CD4-positive, alpha-beta T cell treated with Interleukin-17A for 1 hour (primary cell): ENCODE measurements at places on chromosomes 3 and 15.

GRCh38 chr15:75164625-75165350 lies 36.9 kb upstream of the C15orf39 start:
- no peak for DNase-seq

DNA sequence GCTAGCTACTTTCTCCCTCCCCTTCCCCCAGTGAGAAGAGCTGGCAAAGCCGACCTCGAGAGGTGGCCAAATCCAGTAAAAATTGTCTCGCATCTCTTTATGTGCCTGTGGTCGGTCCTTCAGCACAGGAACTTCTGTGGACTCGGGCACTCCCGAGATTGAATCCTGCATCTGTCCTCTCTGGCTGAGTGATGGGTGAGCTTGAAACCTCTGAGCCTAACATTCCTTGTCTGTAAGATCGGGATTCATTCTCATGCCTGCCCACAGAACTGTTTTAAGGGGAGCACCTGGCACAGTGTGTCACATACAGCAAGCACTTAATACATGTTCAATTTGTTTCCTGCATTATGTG lies 11.3 kb downstream of the CX3CR1 start:
- DNase-seq = no peak

DNA sequence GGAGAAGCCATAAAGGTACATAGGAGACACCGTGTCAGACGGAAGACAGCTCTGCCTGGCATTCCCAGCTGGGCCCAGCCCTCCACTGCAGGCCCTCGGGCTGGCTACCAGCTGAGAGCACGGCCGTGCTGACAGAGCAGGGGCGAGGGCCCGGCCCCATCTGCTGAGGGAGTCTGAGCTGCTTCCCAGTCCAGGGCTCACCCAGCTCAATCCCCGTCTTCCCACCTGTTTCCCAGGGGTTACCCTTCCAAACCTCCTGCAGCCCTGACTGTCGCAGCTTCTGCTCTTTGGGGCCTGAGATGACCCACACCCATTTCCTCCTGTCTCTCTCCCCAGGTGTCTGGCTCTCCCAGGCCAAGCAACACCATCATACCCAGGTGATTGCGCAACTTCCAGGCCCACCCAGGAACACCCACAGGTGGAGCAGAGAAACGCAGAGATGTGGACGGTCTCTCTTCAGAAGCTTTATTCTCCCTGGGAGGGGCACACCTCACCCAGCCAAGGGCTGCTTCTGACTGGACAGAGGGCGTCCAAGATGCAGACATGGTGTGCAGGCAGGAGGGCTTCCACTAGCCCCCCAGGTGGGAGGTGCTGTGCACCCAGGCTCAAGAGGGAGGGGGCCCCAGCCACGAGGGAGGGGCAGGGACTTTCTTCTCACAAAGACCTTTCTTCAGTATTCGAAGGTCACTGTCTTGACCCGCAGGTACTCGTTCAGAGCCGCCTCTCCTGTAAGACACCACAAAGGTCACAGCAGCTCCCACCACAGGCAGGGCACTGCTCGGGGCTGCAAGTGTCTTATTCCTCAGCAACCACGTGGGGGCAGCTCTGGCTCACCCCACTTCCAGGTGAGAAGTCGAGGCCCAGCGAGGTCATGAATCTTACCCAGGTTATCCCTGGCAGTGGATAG lies 19.4 kb upstream of the SLC41A3 start:
- DNase-seq = no peak

GRCh38 chr3:73493543-73494308 lies 131.0 kb downstream of the PDZRN3 start:
- DNase-seq = no peak

DNA sequence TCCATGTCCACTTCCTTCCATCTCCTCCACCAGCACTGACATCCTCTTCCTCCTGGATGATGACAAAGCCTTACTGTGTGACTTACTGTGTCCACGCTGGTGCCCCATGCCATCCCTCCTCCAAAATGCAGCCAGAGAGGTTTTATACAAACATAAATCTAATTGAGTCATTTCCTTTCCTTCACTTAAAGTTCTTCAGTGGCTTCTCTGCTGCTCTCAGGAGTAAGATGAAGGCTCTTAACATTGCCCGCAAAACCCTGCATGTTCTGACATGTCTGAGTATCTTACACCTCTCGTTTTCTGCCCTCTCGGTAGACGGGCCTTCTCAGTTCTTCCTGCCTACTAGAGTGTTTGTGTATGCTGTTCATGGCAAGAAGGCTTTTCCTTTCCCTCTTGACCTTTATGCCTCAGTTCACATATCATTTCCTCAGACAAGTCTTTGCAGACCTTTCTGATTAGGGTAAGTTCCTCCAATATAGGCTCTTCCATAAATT lies 175.5 kb downstream of the CFAP20DC start:
- no peak for DNase-seq
